ENCODE measurements at places on chromosomes 4 and X. TPM values are rescaled to one million over a fixed set of nuclear protein-coding genes. Genes with fewer than 3 reads are reported as not detected.

The SAGE1 gene
- total RNA-seq, result not detected

The CCDC120 gene
- total RNA-seq, result 13.5 TPM

The COX18 gene
- 12.5 TPM for total RNA-seq

The MED12 gene
- 32.8 TPM for total RNA-seq

The ATP1B4 gene
- not detected for total RNA-seq

The ABLIM2 gene
- total RNA-seq, result 6.1 TPM

The KCNIP4 gene
- not detected for total RNA-seq

The LNX1 gene
- total RNA-seq, result 3.3 TPM

The LCORL gene
- total RNA-seq, result 18.0 TPM

The FMR1NB gene
- not detected for total RNA-seq

The PPARGC1A gene
- total RNA-seq, result not detected

GRCh38 chr4:184423003-184423686, 51.2 kb downstream of the IRF2 start:
- DNase-seq, result no peak

DNA sequence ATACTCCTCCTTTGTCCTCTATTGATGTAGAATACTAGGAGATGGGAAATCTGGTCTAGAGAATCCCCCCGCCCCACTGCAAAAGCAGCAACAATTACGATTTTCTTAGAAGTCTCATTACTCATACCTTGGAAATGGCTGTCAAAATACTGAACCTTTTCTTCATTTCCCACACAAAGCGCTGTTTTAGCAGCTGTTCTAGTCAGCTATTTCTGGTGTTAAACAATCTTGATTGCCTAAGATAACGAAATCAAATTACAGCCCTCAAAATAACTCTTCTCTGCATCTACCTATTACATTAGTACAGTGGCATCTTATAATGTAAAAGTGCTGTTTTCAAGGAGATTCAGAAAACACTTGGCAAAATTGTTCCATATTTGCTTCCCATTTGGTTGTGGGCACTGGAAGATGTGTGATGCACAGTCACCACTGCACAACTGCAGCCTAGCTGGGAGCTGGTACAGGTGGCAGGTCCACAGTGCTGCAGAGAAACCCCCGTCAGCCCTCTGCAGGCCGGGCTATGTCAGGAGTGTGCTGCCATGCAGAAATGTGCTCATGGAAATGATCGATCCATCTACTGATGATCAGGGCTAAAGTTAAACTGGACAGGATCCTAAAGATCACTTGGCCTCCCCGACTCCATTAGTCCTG, 50.4 kb downstream of the TBC1D9 start:
- no peak for DNase-seq

GRCh38 chr4:25379591-25379990, 2.5 kb downstream of the ANAPC4 start:
- DNase-seq, result no peak

GRCh38 chr4:78722320-78722719, 53.8 kb upstream of the BMP2K start:
- DNase-seq, result no peak

- no peak for DNase-seq
These were observed 23.4 kb upstream of the GLRB start for GRCh38 chr4:157052429-157053040.

DNA sequence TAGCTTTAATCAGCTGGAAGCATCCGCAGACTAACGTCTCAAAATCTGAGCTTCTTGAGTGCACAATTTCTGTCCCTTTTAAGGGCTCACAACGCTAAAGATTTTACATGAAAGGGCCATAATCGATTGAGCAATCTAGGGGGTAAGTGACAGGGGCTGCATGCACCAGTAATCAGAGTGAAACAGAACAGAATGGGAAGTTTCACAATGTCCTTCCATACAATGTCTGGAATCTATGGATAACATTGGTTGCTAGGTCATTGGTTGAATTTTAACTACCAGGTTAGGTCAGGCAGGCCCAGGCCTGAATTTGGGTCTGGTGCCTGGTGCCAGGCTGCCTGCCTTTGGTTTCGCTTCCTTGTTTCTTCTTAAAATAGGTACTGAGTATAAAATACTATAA, 42.0 kb upstream of the MTMR8 start:
- no peak for DNase-seq

GRCh38 chrX:119694601-119695534, 1.9 kb upstream of the SEPTIN6 start:
- no peak for DNase-seq

DNA sequence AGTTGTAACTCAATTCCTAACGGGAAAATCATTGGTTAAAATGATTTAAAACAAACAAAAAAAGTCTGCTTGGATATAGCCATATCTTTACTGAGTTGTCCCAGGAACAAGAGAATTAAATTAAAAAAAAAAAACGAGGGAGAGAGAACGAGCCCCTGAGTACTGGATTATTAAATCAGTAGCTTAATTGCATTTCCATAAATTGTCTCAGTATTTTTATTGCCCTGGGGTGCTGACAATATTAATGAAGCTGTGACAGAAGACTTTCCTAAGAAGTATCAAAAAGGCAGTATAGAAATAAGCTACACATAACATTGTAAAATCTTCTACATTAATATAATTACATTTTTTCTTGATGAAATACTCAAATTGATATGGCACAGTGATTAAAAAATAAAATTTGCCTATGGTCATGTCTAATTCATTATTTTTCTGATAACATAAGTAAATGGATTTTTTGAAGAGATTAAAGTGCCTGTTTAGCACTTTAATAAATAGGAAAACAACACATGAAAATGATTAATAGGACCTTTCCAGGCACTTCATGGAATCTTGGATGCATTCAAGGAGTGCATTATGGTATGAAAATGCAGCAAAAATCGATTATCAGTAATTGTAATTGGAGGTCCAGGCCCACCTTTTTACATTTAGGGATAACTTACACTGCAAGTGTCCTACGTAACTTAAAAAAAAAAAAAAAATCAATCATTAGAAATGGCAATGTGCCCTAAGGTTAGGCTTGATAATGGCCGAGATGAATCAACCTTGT, 2233.4 kb downstream of the ARAP2 start:
- no peak for DNase-seq

DNA sequence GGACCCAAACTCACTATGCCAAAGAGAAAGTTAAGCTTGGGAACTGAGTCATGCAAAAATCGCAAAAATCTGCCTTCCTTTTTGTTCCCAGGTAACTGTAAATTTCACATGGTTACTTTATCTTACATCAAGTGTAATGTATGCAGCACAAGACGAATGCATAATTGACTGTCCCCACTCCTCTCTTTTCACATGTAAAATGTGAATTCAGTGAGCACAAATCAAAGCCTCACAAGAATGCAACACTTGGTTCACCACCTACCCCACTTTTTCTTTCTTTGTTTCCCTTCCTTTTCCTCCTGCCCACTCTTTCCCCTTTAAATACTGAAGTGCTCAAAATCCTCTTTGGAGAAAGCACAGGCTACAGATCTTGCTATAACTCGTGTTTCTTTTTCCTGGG, 53.2 kb downstream of the MAGED4B start:
- DNase-seq, result no peak

- no peak for DNase-seq
These were observed 84.4 kb downstream of the FBXW7 start for GRCh38 chr4:152451496-152451895.

DNA sequence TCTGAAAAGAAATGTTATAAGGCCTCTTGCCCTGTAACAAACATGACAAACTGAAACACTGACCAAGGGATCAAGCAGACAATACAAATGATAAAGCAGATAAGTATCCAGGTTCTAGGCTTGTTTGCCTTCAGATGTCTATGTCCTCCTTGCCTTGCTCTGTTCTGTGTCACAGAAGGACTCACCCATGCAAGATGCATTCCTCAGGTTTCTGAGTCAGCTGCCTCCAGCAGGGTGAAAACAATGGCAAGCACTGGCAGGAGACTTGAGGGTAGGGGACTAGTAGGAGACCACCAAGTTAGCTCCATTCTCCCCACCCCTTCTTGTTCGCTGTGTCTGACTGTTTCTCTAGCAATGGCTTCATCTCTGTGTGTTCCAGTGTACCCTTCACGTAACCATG, 76.6 kb upstream of the CXXC4 start:
- no peak for DNase-seq

GRCh38 chr4:20408611-20409010, 156.9 kb downstream of the SLIT2 start:
- DNase-seq, result no peak

DNA sequence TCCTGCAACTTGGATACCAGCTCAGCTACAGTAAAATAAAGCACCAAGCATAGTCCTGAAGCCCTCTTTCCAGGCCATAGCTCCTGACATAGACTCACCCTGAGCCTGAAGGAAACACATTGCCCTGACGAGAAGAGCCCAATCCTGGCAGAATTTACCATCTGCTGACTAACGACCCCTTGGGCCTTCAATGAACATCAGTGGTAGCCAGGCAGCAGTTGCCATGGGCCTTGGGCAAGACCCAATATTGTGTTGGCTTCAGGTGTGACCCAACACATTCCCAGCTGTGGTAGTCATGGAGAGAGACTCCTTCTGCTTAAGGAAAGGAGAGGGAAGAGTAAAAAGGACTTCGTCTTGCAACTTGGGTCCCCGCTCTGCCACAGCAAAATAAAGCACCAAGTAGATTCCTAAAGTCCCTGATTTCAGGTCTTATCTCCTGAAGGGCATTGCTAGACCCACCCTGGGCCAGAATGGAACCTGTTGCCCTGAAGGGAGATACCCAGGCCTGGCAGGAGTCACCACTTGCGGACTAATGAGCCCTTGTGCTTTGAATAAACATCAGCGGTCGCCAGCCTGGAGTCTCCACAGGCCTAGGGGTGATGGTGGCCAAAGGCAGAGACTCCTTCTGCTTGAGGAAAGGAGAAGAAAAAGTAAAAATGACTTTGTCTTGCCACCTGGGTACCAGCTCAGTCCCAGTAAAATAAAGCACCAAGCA, 902.6 kb downstream of the C4orf33 start:
- no peak for DNase-seq

DNA sequence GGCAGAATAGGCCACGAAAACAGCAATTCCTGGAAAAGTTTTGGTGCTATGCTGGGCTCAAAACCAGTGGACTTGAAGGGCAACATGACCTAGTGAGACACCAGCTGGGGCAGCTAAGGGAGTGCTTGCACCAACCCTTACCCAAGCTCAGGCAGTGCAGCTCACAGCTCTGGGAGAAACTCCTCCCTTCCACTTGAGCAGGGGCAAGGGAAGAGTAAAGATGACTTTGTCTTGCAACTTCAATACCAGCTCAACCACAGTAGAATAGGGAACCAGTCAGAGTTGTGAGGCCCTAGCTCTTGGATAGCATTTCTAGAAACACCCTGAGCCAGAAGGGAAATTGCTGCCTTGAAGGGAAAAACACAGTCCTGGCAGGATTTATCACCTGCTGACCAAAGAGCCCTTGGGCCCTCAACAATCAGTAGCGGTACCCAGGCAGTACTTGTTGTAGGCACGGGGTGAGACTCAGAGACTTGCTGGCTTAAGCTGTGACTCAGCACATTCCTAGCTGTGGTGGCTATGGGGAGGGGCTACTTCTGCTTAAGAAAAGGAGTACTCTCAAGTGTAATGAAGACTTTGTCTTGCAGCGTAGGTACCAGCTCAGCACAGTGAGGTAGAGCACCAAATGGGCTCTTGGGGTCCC, 19.7 kb upstream of the ABCG2 start:
- DNase-seq, result peak; percentile 34

GRCh38 chr4:186889876-186890643, 166.4 kb upstream of the FAT1 start:
- no peak for DNase-seq

DNA sequence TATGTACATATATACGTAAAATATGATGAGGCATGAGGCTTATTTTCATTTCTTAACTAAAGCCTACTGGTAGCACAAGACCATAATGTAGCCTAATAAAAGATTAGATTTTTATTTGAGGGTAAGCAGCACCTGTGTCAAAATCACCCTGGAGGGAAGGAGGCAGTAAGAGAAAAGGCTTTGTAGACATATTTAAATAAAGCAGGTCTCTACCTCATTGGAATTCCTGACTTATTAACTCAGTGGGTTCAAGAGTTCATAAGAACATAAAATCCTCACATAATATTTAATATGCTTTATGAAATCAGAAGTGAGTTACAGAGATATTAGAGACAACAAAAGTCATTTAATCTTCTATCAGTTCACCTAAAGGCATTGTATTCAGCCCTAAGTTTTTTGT, 261.6 kb upstream of the ANKRD50 start:
- DNase-seq, result no peak

DNA sequence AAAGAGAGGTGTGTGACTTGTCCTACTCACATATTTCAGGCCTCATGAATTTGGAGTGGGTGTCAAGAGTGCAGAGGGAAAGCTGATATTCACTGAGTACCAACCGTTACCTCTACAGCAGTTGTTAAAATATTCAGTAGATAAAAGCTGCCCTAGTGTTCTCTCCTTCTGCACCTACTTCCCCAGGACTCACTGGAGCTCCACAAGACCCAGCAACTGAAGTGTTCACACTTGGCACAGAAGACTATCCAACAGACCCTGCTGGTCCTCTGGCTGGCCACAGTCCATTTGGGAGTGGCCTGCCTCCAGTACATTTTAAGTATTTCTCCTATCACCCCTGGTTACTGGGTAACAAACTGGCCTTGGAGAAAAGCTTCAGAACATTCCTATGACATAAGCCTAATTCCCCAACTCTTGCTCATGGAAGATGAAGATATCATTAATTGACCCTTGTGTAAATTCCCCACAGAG, 70.8 kb downstream of the PPARGC1A start:
- no peak for DNase-seq

- DNase-seq, result no peak
These were observed 212.9 kb downstream of the LDB2 start for GRCh38 chr4:16685536-16685935.

DNA sequence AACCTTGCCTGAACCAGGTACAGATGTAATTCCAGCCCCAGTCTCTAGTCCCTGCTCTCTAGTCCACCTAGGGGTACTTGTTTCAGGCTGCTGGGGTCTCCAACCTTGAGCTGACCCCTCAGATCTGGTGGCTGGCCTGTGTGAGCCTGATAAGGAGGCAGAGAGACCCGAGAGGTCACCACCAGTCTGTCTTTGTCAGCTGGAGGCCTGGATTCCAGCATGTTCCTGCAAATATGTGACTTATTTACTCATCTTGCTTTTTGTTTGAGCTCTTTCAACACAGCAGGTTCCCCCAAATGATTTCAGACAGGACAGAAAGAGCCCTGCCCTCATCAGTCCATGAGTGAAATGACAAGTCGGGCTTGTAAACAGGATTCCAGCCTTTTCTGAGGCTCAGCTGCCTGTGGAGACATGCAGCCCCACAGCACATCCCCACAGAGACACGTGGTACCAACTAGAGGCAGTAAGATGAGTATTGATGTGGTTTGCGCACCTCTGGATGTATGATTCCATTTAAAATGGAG, 37.5 kb upstream of the STK26 start:
- no peak for DNase-seq

DNA sequence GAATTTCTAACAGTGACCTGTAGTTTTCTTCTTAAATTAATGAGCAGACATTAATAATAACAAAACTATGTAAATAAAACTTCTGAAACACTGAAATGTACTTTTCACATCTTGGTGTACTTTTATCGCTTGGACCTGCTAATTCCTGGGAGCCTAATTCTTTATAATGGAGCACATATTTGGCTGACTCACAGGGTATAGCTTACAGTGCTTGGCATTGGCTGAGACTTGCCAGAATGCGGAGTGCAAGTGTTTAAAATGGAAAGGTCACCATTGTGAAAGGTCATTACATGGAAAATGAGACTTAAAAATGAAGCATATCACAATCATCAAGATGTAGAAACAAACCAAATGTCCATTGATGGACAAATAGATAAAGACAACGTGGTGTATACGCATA, 137.3 kb upstream of the PDLIM3 start:
- no peak for DNase-seq
